Kidney epithelial cell (primary cell): ENCODE measurements at places on chromosomes 12 and 14.

- no peak for DNase-seq
These were observed 191.8 kb upstream of the PLXNC1 start for GRCh38 chr12:93956551-93956950.

GRCh38 chr14:89108608-89109007 is 284.2 kb downstream of the TTC8 start:
- no peak for DNase-seq

- DNase-seq = no peak
These were observed 189.5 kb downstream of the TTC8 start for GRCh38 chr14:89013698-89014568.

- no peak for DNase-seq
These were observed 271.9 kb upstream of the PDE3A start for GRCh38 chr12:20096430-20096829.

- DNase-seq = no peak
These were observed 112.8 kb downstream of the DAD1 start for GRCh38 chr14:22476005-22476751.

- DNase-seq = no peak
These were observed 23.2 kb upstream of the PTGDR start for GRCh38 chr14:52244328-52244727.

DNA sequence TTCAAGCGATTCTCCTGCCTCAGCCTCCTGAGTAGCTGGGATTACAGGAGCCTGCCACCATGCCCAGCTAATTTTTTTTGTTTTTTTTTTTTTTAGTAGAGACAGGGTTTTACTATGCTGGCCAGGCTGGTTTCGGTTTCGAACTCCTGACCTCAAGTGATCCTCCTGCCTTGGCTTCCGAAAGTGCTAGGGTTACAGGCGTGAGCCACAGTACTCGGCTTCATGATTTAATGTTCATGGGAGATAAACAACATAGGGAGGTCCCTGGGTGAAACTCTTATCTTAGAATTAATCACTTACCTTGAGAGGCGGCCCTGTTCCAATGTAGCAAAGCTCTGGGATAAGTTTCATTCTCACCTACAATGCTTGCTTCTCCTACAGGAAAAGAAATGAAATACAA is 48.3 kb downstream of the SEL1L start:
- no peak for DNase-seq

- no peak for DNase-seq
These were observed 77.4 kb downstream of the OTOGL start for GRCh38 chr12:80176706-80177105.

DNA sequence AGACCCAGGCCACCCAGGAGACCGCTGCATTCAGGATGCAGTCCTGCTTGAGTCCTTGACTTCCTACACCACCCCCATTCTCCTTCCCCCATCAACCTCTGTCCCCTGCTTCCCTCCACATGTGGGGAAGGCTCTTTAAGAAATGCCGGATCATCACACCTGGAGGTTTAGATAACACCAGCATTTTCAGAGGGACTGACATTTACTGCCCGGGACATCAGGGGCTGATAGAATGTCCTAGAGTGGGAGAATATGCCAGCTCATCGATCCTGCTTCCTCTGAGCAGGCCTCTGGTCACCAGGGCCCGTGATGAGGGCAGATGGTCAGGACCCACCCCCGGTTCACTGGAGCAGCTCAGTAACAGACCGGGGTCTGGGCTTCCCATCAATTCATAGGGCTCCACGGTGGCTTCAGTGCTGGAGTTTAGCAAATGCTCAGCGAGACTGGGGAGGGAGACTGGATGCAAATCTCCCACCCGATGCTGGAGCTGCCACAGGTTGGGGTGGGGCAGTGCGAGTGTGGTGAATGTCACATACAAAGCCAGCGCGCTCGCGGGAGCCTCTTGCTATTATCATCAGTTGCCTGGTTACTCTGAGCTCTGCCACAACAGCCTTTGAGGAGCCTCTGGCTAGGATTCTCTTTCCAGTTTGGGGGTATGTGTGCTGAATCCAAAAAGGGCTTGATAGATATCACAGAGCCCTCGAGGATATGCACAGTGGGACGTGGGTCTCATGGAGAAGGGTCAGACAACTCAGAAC is 111.6 kb downstream of the RBM19 start:
- no peak for DNase-seq

DNA sequence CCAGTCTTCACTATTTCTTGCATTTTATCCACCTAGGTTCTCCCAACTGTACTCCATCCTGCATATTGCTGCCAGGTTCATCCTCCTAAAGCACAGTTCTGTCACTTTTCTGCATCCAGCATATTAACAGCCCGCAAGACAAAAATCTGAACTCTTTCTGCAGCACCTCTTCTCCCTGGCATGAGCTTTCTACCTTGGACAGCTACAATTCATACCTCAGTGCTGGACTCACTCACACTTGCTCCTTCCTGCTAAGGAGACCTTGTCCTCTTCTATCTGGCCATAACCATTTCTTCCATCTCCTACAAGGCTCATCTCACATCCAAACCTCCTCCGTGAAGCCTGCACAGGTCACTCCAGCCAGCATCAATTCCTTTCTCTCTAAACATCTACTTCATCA is 170.1 kb upstream of the GRIP1 start:
- no peak for DNase-seq

DNA sequence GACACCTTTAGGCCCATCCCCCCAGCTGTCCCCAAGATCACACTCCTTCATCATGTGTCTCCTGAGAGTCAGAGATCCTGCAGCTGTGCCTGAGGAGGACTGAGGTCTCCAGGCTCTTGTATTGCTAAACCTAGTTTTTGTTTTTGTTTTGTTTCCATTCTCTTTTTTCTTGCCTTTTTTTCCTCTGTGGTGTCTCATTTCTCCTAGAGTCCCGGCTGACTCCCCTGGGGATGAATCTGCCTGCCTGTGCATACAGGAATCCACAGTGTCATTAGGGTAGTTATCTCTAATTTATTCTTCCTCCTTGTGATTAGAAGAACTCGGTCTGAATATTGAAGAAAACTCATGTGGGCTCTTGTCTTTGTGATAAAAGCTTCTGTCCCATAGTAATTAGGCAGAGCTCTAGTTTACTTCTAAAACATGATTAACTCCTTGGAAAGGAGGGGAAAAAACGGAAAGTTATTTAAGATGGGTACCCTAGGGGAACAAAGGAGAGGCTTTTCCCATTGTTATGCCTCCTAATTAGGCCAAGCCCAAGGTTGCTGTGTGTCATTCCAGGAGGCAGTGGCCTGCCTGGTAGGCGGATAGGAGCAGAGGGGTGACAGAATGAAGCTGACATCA is 343.2 kb downstream of the ZFP36L1 start:
- no peak for DNase-seq

DNA sequence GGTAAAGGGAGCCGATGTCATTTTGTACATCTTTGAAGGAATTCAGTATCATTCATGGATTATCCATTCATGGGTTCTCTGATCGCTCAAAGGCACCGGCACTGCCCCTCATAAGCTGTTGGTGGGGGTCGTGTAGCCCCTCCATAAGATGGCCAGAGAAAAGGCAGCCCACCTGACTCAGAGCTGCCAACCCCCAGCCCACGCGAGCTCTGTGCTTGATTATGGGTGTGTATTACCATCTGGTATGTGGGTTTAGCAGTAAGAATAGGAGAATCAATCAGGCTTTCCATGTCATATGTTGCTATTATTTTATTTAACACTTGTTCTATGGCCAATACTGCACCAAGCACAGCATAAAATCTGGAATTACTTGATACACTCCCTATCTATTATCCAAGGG is 32.1 kb upstream of the AMIGO2 start:
- DNase-seq = no peak

DNA sequence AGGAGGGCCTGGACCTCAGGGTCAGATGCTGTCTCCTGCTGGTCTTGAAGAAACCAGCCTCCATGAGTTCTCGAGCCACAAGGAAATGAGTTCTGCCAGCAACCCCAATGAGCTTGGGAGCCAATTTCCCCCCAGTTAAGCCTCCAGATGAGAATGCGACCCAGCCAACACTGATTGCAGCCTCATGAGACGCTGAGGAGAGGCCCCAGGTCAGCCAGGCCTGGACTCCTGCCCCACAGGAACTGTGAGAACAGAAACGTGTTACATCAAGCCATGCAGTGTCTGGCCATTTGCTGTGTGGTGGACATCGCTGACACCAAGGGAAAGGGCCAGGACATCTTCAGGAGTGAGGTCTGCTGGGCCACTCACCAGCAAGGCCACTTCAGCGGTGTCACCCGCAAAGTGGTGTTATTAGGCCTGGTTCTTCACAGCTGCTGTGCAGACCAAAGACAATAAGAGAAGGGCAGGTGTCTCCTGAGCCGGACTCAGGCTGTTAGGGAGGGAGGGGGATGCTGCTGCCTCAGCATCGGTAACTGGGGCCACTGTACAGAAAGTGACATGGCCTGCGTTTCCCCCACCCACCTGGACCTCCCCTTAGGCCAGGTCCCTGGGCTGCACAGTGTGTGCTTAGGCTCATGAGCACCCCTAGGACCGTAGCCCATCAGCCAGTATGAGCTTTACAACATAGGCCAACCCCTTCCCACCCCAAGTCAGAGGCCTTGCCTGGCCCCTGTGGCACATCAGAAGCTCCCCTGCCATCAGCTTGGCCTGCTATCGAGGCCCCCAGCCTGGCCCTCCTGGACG is 272.4 kb upstream of the RTL1 start:
- no peak for DNase-seq

DNA sequence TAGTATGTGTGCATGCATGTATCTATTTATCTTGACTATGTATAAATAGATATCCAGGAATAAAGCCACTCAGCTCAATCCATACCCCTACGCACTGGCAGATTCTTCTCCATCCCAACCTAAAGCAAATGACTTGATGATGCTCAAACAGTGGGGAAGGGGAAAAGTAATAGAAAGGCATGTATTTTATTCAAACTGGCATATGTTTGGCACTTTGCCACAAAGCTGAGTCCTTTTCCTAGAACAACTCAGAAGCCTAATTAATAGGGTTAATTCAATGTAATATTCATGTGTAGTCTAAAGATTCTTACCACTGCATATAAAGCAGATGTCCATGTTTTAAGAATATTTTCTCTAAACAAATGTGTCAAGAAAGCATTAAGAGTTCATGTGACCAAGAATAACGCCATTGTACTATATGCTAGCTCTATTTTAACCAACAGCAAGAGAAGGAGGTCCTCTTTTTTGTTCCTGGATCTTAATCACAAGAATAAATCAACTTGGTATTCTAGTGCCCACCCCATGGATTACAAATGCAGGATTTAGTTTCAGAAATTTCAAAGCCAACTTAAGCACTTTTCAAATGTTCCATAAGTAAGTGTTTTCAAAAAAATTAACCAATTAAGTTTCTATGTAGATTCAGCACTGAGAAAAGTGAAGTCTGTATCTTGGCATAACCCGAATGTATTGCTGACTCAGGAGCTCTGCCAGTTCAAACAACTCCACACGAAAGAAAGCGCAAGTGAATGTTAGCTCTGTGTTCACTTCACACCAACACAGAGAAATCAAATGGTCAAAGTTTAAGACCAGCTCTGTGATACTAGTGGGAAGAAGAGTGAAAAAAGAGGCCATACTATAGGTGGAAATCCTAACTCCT is 233.6 kb downstream of the MED13L start:
- no peak for DNase-seq

DNA sequence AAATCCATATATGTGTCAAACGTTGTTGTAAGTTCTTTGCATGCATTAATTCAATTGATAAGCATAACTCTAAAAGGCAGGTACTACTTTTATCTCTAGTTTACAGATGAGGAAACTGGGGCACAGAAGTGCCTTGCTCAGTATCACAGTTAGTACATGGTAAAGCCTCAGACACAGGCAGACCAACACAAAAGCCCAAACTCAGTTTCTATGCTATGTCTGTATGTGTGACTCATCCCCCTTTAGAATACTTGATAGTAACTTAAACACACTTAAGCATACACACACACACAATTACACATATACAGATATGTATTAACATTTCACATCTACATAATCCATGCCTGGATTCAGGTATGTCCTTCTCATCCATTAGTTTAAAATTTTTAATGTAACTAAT is 88.0 kb downstream of the EPS8 start:
- DNase-seq = no peak

DNA sequence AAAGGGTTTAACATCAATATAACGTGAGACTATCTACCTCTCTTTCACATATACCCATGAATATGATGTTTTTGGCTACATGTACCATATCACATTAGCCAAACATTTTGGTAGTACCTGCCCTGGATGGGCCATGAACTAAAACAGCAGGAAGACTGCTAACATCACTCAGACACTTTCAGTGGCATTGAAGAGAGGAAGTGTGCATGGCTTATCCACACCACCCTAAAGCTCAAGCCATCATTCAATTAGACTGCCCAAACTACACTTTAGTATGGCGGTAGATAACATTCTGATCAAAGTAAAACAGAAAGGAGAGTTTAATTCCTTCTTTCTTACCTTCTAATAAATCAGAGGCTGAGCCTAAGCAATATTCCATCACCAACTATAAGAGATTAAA is 103.0 kb downstream of the PEBP1 start:
- no peak for DNase-seq

DNA sequence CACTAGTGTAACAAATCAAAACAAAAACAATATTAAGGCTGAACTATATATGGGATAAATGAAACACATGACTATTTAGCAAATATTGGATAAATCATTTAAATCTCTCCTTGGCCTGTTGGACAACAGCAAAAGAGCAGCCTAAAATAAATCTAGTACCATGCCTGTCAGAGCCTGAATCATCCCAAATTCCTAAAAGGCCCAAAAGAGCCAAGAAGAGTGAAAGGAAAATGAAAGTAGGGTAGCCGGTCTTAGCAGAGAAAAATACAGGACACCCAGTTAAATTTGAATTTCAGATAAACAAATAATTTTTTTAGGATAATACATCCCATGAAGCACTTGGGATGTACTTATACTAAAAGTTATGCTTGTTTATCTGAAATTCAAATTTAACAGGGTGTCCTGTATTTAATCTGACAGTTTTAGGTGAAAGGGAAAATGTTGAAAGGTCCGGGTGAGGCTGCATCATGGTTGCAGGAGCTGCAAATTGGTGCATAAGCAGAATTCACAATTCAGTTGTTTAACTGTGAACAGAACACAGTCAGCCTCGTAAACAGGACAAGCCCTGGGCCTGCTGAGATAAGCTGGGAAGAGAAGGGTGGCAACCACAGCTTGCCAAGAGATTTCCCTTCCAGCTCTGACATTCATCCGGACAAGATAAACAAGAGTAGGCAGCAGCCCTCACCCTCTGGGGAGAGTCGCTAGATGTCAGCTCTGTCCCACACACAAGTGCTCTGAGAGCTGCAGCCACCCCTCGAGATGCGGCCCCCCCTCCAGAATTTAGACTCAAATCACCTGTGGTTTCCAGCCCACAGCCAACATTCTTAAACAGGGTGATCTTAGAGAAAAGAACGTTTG is 30.3 kb downstream of the DMAC2L start:
- DNase-seq = no peak
